HCT116 (cell line): ENCODE measurements at places on chromosomes 12 and 14. TPM values are rescaled to one million over a fixed set of nuclear protein-coding genes. Genes with fewer than 3 reads are reported as not detected.

DNA sequence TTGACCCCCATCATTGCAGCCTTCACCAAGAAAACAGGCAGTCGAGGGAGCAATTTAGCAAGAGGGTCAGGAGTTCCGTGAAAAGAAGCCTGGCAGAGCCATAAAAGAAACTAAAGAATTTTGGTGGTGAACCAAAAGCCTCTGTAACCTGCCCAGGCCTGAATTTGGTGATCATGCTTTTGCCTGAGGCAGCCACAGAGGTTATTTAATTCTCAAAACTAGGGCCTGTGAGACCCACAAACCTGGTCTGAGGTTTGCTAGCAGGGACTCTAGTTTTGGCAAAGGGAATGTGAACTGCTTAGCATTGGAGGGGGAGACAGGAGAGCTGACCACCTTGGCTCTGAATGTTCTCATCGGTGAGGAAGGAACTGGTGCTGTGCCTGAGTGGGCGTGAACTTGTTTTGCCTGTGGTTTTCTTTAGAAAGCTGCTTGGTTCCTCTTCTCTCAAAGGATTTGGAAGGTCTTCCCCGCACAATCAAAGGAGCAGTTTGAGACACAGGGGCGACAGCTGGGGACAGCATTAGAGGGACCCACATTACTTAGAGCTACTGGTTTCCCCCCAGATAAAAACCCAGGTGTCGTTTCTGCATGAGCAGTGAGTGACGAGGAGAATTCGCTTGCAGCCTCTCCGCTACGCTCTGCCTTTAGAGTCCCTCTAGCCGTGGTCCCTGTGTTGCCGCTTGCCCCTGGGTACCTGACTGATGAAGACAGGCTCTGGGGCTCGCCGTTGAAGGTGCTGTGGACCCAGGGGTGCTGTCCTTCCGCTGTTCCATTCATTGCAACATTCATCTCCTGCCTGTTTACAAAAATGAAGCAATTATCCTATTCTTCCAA, 12.6 kb upstream of the WNT5B start:
- DNase-seq = no peak
- H3K36me3 ChIP-seq = no peaks in the 10 kb centered on the region
- H3K27me3 ChIP-seq = no peaks in the 10 kb centered on the region
- no peak overlapping the region for H3K4me3 ChIP-seq
- H3K27ac ChIP-seq = no peak overlapping the region

GRCh38 chr12:111304642-111305071, 64.2 kb downstream of the PHETA1 start:
- no peak overlapping the region for H3K4me3 ChIP-seq
- H3K27me3 ChIP-seq = no peaks in the 10 kb centered on the region
- DNase-seq = peak; percentile 52
- no peaks in the 10 kb centered on the region for H3K36me3 ChIP-seq
- H3K4me1 ChIP-seq = no peaks in the 10 kb centered on the region
- H3K27ac ChIP-seq = no peak overlapping the region

GRCh38 chr14:77470224-77470870, 12.5 kb downstream of the AHSA1 start:
- 0 out of 2 replicates have a peak, but pooled peaks cover 4% of the 10 kb centered on the region for H3K27me3 ChIP-seq
- no peaks in the 10 kb centered on the region for H3K4me1 ChIP-seq

DNA sequence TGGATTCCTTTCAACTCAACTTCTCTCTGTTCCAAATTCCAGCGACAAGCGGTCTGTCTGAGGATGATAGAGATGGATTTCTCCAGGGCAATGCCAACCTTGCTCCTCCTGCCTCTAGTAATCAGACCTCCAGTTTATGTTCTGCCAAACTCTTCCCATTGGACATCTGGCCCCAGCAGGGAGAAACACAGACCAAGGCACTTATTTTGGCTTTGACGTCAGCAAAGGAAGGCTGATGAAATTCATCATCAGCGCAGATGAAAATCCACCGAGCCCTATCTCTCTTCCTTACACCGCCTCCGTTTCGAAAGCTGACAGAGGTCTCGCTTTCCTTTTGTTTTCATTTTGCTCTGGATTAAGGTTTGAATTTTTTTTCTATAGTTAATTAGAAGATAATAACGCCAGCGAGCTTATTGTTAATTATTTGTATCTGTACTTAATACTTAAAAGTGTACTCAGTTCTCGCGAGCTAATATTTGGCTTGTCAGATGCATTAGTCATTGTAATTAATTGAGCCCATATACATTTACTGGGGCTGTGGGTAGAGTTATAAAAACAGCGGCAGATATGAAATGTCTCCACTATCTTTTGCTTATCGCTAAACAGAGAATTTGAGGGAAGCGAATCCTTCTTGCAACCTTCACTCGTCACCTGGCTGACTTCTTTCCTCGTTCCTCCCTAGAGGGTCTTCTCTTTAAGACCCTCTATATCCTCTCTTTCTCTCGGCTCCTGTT, 35.9 kb upstream of the MED13L start:
- H3K27ac ChIP-seq = no peak overlapping the region
- H3K27me3 ChIP-seq = no peaks in the 10 kb centered on the region
- H3K4me3 ChIP-seq = no peak overlapping the region
- no peaks in the 10 kb centered on the region for H3K4me1 ChIP-seq
- no peak for DNase-seq

DNA sequence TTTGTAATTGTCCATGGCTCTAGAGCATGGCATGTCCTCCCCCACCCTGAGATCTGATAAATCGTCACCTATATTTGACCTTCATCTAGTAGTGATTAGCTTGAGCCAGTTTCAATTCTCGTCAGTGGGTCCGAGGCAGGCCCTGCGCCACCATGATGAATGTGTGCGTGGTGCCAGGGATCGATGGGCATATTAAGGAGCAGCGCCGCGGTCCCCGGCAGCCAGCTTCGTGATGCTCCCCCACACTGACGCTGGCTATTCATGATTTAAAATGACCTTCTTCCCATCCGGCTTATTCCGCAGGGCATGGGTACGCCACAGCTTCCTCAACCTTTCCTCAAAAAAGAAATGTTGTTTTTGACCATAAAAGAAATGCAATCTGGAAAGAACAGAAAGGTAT, 68.0 kb downstream of the SLC25A47 start:
- H3K4me1 ChIP-seq = peaks cover 11% of the 10 kb centered on the region; the same call in 1 of the 2 replicates
- DNase-seq = no peak
- H3K27me3 ChIP-seq = no peaks in the 10 kb centered on the region
- no peaks in the 10 kb centered on the region for H3K36me3 ChIP-seq
- no peak overlapping the region for H3K4me3 ChIP-seq

DNA sequence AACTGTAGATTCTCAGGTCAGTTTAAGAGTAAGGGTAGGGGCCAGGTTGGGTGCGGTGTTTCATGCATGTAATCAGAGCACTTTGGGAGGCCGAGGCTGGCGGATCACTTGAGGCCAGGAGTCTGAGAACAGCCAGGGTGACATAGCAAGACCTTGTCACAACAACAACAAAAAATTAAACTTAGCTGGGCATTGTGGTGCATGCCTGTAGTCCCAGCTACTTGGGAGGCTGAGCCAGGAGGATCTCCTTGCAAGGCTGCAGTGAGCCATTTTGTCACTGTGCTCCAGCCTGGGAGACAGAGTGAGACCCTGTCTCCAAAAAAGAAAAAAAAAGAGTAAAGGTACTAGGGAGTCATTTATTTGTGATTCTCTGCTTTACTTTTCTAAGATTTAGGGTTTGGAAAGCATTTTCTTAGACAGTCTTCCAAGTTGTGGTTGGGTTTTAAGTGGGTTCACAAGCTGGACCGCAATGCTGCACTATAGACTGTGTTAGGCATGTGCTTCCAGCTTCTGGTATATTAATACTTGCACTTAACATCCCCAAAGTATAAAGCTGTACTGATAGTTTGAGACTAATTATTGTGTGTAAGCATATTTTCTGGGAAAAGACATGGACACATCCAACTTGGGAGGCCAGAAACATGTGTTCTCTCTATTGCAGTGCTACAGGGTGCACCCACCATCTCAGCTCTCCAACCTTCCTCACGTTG, 49.1 kb upstream of the HECTD1 start:
- H3K4me3 ChIP-seq = no peak overlapping the region
- no peaks in the 10 kb centered on the region for H3K36me3 ChIP-seq
- H3K4me1 ChIP-seq = peaks cover under 1% of the 10 kb centered on the region; the same call in 1 of the 2 replicates

DNA sequence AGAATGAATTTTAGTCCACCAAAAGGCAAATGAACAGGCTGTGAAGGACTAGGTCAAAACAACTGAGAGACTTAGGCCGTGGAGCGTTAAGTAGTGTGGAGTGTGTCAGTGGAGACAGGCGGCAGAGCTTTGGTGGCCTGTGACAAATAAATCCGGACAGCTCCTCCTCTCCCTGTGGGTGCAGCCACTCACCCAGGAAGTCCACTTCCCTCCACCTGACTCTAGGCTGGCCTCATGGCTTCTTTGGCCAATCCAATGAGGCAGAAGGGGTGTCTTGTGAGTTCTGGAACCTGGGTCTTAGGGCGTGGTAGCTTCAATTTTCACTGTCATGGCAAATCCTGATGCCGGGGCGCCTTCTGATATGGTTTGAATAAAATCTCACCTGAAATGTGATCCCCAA, 180.9 kb upstream of the C14orf180 start:
- H3K4me1 ChIP-seq = no peaks in the 10 kb centered on the region
- no peak for DNase-seq
- H3K27ac ChIP-seq = no peak overlapping the region
- H3K4me3 ChIP-seq = no peak overlapping the region

- no peak overlapping the region for H3K27ac ChIP-seq
- peaks cover 42% of the 10 kb centered on the region for H3K36me3 ChIP-seq
- no peak overlapping the region for H3K4me3 ChIP-seq
- no peaks in the 10 kb centered on the region for H3K4me1 ChIP-seq
- no peaks in the 10 kb centered on the region for H3K27me3 ChIP-seq
Measured at GRCh38 chr12:110330544-110330943, 49.5 kb downstream of the ATP2A2 start.

DNA sequence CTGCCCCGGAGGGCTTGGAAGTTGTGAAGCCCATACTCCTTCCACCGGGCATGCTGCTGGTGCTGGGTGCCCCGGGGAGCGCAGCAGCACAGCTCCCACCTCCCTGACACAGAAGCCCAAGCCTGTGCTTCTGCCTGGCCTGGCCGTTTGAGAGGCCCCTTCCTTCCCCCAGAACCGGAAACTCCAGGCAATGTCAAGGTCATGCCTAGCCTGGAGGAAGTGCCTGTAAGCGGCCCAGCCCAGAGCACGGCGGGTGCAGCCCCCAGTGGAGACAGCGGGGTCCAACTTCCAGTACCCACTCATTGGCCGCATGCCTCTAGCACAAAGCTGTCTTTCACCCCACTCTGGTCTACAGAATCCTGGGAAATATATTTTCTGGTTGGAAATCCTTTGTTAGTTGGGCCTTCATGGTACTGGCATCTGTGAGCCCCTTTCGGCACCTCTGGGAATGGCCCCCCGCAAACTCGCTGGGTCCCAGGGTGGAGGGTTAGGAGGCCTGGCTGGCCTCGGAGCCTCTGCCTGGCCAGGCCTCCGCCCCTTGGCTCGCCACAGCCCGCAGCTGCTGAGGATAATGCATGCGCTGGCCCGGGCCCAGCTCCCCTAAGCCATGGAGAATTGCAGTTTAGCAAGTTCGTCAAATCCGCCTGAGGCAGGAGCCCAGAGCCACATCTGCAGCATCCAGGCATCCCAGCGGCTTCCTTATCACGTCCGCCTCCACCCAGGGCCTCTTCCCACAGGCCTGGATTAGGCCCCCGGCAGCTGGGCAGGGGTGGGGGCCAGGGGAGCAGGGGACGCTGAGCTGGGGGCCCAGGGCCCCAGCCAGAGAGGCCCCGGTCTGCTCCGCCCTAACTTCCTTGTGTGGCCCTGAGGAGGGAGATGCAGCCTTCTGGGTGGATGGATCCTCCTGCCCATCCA, 48.9 kb upstream of the DLK1 start:
- no peaks in the 10 kb centered on the region for H3K36me3 ChIP-seq
- no peak for DNase-seq
- H3K27ac ChIP-seq = no peak overlapping the region
- H3K4me1 ChIP-seq = no peaks in the 10 kb centered on the region
- no peaks in the 10 kb centered on the region for H3K27me3 ChIP-seq

GRCh38 chr12:3329361-3329760, 161.6 kb upstream of the PRMT8 start:
- H3K4me3 ChIP-seq = no peak overlapping the region
- no peak overlapping the region for H3K27ac ChIP-seq
- peaks cover 14% of the 10 kb centered on the region for H3K4me1 ChIP-seq
- no peaks in the 10 kb centered on the region for H3K27me3 ChIP-seq

DNA sequence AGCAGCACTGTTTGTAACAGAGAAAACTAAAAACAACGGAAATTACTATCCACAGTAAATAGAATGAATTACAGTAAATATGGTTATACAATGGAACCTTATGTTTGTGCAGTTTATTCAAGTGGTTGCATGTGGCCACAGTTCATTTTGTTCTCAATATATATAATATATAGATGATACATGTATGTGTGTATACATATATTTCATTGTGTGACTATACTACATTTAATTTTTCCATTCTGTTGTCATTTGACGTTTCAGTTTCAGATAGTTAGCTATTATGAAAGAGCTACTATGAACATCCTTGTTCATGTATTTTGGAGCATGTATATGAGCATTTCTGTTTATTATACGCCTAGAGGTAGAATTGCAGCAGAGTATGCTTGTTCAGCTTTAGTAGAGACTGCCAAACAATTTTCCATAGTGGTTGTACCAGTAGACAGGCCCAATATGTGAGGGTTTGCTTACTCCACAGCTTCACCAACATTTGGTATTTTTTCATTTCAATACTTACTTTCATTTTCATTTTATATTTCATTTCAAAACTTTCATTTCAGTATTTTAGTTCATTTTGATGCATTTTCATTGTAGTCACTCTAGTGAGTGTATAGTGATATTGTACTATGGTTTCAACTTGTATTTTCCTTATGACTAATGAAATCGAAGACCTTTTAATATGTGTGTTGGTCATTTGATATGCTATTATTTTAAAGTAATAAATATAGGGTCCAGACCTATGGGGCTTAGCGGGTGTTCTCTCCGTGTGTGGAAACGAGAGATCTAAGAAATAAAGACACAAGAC, 141.5 kb upstream of the FGD4 start:
- no peaks in the 10 kb centered on the region for H3K36me3 ChIP-seq
- H3K4me3 ChIP-seq = no peak overlapping the region
- no peak overlapping the region for H3K27ac ChIP-seq
- no peaks in the 10 kb centered on the region for H3K4me1 ChIP-seq
- H3K27me3 ChIP-seq = no peaks in the 10 kb centered on the region

- no peaks in the 10 kb centered on the region for H3K4me1 ChIP-seq
- H3K27ac ChIP-seq = no peak overlapping the region
- H3K36me3 ChIP-seq = no peaks in the 10 kb centered on the region
- no peak for DNase-seq
Measured at GRCh38 chr12:66050610-66051009, 79.9 kb downstream of the LLPH start.

The MGAT4C gene
- total RNA-seq = not detected

The LPAR5 gene
- 5.2 TPM for total RNA-seq

The TTC6 gene
- total RNA-seq = 0.10 TPM

The TPPP2 gene
- total RNA-seq = not detected

The RND1 gene
- 2.0 TPM for total RNA-seq

The OVCH1 gene
- total RNA-seq = not detected

The OXA1L gene
- total RNA-seq = 146 TPM

The TMTC3 gene
- total RNA-seq = 22.5 TPM
